ENCODE measurements at places on chromosomes 7 and 10. TPM values are rescaled to one million over a fixed set of nuclear protein-coding genes. Genes with fewer than 3 reads are reported as not detected.

Gene SAMD9L
- total RNA-seq: 13.8 TPM

Gene NKX1-2
- total RNA-seq: not detected

Gene STOX1
- total RNA-seq: 7.4 TPM

Gene ANKRD1
- 5.3 TPM for total RNA-seq
